Femur (tissue), 1 donor: ENCODE measurements at places on chromosomes 16 and 17.

DNA sequence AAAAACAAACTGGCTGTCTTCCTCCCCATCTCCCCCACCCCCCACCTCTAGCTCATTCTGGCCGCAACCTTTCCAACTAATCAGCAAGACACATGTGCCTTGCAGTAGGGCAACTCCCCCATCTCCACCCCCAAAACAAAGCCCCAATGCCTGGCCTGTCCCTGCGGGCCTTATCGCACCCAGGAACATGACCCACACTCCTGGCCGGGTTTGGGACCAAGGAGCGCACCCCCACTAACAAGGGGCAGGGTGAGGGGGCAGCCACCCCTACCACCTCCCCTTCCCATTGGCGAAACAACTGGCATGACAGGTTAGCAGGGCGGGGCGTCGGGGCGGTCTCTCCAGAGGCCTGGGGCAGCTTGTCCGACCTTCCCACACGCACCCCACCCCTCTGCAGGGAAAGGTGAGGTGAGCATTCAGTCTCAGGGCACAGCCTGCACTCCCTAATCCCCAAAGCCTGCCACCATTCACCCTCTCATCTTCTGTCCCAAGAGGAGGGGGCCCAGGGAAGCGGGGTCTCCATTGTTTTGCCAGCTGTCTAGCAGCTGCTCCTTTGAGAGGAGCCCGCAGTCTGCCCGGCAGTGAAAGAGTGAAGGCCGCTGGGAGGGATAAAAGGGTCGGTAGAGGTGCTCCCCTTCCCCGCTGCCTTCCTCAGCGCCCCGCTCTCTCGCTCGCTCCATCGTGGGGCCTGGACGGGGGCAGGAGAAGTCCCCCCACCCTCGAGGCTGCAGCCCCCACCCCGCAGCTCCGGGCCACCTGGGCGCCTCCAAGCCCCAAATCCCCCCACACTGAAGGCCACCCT, 765 bp downstream of the MYO18A start:
- DNase-seq = peak; percentile 43

GRCh38 chr17:63433746-63434591, 12.1 kb downstream of the CYB561 start:
- peak; percentile 78 for DNase-seq

DNA sequence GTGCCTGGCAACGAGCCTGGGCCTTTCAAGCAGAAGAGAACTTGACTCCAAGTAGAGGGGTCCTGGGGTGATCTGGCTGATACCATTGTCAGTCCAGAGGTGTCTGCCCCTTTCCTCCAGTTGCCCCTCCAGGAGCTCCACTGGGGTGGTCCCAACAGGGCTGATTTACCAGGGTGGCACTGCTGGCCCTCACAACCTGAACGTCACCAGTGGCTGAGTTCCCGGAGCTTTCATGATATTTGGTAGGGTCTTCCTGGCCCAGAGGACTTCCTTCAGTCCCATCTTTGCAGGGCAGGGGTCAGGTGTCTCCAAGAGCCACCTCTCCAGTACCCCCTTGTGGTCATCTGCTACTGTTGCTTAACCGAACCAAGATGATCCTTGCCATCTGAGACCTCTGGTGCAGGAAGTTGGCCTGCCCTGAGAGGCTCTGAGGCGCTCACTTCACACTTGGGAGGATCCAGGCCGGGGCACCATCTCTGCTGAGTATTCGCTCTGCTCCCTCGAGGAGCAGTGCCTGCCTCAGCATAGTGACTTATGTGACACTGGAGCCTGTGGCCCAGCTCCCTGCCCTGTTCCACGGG, 3.5 kb downstream of the LIMD2 start:
- DNase-seq = no peak

DNA sequence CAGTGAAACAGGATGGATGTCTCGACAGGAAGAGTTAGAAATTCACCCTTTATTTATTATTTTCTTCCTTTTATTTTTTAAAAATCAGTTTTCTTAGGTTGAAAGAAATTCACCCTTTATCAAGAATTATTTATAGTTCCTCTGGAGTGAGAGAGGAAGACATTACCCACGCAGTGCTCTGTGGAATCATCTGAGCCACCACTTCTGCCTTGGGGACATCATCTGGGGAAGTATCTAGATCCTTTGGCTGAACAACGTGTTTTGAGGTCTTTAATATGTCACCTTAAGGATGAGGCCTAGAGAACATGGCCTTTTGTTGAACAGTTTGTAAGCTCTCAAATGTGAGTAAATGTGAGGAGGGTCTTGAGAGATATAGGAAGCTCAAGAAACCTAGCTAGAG, 183.3 kb downstream of the UTP18 start:
- DNase-seq = no peak

- no peak for DNase-seq
These were observed 3.8 kb downstream of the GJC1 start for GRCh38 chr17:44826123-44826790.

DNA sequence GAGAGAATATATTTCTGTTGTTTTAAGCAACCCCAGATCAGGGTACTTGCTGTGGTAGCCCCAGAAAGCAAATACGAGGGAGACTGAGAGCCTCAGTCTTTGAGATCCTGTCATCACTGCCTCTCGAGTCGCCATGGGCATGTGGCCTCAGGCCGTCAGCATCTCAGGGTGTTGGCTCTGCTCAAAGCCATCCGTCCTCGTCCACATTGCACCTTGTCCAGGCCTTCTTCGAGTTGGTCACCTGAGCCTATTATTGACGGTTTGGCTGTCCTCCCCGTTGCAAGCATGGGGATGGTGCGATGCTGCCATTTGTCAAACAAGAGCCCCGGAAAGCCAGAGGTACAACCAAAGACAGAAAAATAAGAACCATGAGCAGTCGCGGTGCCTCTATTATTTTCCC, 136.9 kb downstream of the IRF8 start:
- DNase-seq = no peak

- no peak for DNase-seq
These were observed 14.9 kb upstream of the CBFA2T3 start for GRCh38 chr16:88991813-88992350.

GRCh38 chr16:52611817-52612673, 65.1 kb upstream of the TOX3 start:
- DNase-seq = no peak

- DNase-seq = no peak
These were observed 24.5 kb downstream of the PEMT start for GRCh38 chr17:17566896-17567513.

DNA sequence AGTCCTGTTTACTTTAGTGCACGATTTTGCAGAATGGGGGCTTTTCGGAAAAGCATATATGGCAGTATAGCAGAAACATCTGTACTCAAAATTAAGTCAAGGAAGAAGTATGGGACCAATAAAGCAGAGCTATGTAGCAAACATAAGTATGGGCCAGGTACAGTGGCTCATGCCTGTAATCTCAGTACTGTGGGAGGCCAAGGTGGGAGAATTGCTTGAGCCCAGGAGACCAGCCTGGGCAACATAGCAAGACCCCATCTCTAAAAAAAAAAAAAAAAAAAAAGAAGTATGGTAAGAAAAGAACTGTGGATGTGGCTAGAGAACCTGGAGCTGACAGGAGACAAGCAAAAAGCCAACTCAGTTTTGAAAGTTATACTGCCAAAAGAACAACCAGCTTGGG, 36.1 kb downstream of the ZNF652 start:
- no peak for DNase-seq

- DNase-seq = no peak
These were observed 16.9 kb downstream of the DNASE1 start for GRCh38 chr16:3671424-3671823.

DNA sequence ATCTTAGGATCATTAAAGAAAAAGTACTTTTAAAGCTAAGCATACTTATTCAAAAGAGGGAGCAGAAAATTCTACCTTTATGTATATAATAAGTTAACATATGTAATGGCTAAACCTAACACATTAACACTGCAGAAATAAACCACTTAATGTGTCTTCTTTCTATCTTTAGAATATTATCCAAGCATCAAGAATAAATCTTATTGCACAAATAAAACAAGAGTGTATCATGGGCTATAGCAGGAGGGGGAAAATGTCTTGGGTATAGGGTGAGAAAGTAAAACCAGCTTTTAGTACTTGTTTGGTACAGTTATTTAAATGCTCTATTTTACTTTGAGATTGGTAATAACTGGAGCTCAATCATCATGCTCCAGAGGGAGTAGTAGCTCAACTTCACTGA, 10.9 kb downstream of the PRKCA start:
- DNase-seq = no peak

DNA sequence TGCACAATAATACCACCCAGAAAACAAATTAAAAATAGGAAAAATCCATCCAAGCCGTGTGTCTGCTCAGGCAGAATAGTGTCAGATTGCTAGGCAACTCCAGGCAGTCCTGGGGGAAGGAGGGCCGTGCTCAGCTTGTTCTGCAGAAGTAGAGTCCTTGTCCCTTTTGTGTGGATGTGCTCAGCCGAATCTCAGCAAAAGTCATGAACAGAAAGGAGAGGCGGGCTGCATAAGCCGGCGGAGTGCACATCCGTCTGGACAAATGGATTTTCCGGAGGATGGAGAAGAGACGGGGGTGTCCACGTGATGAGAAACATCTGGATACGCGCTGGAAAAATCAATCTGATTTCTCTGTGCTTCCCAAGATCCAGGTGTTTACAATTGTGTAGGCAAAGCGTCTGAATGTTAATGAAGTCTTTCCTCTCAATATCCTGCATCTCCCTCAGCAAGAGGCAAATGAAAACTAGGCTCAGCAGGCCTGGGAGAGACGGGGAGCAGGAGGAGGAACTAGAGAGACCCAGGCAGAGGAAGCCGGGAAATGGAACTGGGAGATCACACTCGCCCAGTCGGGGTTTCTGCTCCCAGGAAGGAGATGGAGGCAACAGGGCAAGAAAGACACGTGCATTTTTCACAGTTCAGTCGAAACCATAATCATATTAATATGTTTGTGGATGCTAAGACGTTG, 7.7 kb upstream of the RBFOX3 start:
- DNase-seq = peak; percentile 26

DNA sequence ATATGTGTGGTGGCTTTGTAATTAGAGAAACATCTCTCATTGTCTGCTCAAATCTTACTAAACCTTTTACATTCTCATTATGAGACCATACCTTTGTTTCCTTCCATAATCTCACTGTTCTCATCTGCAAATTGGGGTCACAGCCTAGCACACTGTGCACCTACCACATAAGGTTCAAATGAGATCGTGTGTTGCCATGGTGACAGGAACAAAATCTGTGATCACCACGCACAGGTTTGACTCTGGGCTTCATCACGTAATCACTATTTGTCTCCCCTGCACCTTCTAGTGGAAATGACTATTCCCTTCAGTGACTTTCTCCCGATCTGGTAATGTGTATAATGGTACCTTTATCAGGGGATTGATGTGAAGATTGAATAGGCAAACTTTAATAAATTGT, 26.1 kb downstream of the CDH8 start:
- no peak for DNase-seq

DNA sequence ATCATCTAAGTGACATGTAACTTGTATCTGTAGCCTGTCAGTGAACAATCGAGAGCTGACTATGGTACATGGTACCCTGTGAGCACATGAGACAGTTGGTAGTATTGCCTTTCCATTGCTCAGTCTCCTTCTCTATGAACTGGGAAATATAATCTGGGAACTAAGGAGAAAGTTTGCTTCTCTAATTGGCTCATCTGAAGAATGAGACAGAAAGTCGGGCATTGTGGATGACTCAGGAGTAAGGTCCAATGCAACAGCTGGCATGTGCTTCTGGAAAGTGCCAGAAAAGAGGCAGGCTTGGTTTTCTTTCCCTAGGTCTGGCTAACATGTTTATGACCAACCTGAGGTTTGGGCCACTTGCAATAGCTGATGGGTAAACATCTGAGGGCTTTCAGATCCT, 51.9 kb downstream of the ZZEF1 start:
- DNase-seq = no peak

GRCh38 chr17:17044846-17045561, 2.7 kb downstream of the MPRIP start:
- DNase-seq = peak; percentile 86

GRCh38 chr17:72053449-72053848, 67.4 kb upstream of the SOX9 start:
- peak; percentile 52 for DNase-seq

- peak; percentile 53 for DNase-seq
These were observed 23.0 kb upstream of the NSRP1 start for GRCh38 chr17:30093463-30094147.

GRCh38 chr17:57721967-57722703, 23.0 kb downstream of the CCDC182 start:
- DNase-seq = no peak

- DNase-seq = peak; percentile 19
These were observed 5.1 kb downstream of the ARMC5 start for GRCh38 chr16:31464348-31464769.

DNA sequence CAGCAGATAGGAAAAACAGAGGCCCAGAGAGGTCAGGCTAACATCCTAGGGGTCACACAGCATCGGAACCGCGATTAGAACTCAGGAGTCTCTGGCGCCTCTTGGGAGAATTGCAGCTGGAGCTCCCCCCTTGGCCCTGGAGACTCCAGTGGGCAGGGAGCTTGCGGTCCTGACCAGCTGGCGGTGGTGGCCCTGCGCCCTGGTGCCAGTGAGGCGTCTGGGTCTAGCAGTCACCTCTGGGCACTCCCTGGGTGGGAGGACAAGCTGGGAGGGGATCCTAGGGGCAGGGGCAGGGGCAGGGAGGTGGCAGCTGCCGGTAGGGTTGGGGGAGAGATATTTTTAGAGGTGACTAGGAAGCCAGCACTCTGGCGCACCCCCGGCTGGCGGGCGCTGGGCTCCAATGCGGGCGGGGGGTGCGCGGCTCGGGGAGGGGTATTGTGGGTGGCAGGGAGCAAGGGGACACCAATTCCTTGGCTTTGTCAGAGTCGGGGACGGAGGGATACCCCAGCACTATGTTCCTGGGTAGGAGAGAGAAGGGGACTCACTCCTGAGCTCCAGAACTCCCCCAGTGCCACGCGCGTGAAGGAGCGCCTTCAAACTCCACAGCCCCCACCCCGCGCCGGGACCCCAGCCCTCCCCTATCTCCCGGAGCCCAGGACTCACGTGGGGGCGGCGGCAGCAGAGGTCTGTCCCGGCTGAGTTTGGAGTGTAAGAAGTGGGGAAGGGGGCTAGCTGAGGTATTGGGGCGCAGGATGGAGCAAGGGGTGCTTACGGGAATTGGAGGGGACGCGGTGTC, 584 bp downstream of the PHOSPHO1 start:
- peak; percentile 41 for DNase-seq

- no peak for DNase-seq
These were observed 420.2 kb upstream of the GOT2 start for GRCh38 chr16:59154295-59154694.

- no peak for DNase-seq
These were observed 77.2 kb downstream of the CNGB1 start for GRCh38 chr16:57893559-57894389.

GRCh38 chr17:17205368-17206123, 587 bp downstream of the PLD6 start:
- peak; percentile 69 for DNase-seq

GRCh38 chr17:32127158-32127897, 15.0 kb upstream of the RHOT1 start:
- DNase-seq = peak; percentile 86
